ENCODE measurements at places on chromosomes 1 and 21.

DNA sequence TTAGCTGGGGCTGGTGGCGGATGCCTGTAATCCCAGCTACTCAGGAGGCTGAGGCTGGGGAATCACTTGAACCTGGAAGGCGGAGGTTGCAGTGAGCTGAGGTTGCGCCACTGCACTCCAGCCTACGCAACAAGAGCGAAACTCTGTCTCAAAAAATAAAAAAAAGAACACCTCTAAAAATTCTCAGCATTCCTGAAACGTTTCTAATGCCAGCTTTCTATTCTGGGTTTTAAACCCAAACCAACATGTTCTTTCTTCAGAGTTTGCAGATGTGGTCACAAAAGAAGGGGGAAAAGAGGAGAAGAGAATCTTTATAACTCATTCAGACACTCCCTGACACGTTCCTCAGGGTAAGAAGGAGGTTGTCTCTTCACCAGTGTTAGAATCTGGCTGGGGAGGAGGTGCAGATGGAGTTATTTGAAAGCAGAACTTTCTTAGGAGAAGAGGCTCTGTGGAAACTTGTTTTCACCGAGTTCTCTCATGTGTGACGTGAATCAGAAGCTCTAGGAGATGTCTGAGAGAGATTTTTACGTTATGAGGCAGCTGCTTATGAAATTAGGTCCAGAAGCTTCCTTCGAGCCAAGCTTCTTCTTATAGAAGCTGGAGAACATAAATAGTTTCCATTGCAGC, 17.8 kb upstream of the CNR2 start:
- no peak for DNase-seq

DNA sequence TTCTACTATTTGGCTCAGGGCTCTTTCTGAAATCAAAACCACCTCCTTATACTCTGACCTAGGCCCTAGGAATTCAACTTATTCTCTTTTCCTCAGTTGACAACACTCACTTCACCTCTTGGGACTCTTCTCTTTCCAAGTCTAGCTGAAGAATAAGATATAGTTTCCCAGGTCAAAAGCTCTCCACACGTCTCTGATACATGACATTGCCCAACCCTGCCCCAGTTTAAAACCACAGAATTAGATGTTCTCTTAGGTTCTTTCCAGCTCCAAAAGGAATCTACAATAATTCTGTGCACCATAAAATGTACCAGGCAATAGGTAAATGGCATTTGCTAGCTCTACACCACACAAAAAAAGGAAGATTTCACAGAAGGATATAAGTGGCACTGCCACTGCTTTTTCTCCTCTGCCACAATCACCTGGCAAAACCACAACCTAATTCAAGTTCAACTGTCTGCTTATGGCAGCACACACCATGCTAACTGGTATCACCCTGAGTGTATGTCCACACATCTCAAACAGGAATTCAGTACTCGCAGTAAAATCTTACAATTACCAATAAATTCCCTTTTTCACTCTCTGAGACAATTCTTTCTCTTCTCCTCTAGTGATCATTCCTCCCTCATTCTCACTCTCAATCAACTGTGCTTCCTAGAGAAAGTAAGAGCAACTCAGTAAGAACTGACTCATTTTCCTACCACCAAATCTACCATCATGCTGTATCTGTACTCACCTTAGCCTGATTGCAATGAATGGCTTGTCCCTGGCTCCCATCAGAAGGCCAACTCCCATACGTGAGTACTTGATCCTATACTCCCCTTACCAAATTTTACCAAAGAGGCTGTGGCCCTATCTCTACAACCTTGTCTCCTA, 27.3 kb downstream of the ZBTB8OS start:
- DNase-seq = no peak

- no peak for DNase-seq
These were observed 119.7 kb downstream of the GDAP2 start for GRCh38 chr1:117809764-117810163.

- DNase-seq = no peak
These were observed 91.9 kb downstream of the GTF2B start for GRCh38 chr1:88799491-88799890.

- no peak for DNase-seq
These were observed 80.8 kb downstream of the DYRK1A start for GRCh38 chr21:37447288-37447936.

- DNase-seq = no peak
These were observed 219.5 kb downstream of the PTPRU start for GRCh38 chr1:29455781-29456180.

- no peak for DNase-seq
These were observed 86.3 kb downstream of the TGFB2 start for GRCh38 chr1:218431476-218431875.

DNA sequence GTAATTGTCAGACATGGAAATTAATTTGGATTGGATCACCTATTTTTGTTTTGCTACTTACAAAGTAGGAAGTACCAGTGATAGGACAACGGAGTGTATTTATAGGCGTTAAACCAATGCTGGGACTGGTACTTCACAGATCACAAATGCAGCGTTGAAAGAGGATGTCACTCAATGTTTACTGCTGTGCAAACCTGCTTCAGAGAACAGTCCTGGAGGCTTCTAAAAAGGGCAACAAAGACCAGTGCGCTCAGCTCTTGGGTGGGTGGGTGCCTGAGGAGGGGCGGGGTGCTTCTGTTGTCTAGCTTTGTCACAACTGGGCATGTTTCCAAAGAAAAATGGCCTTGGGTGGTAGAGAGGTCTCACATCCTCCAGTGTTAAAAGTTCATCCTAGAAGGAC, 2.1 kb downstream of the C1orf21 start:
- no peak for DNase-seq
